ENCODE measurements at places on chromosomes 6 and 20.
A peak's percentile ranks its signal among the peaks of the same experiment; 100 is the strongest.

- DNase-seq, result no peak
Measured at GRCh38 chr6:15533379-15534026, 129.3 kb downstream of the DTNBP1 start.

- DNase-seq, result no peak
Measured at GRCh38 chr6:148934539-148934938, 187.7 kb downstream of the UST start.

DNA sequence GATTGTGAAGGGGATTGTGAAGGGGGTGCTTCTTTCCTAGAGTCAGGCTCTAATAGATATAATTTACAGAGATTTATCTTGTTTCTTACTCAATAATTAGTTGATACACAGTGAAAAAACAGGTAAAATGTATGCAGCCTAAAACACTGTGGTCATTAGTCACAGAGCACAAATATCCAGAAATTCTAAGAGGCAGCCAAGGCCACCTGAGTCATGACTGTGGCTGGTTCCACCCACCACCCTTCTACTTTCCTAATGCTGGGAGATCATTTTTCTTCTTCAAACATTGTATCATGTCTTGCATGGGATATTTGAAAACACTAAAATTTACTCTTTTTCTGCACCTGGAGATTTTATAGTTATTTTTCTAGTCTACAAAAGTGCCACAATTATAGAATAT lies 181.6 kb downstream of the OTOR start:
- no peak for DNase-seq

- DNase-seq, result no peak
Measured at GRCh38 chr20:37584238-37584807, 56.6 kb upstream of the BLCAP start.

GRCh38 chr20:62627901-62628612 lies 14.2 kb upstream of the SLCO4A1 start:
- no peak for DNase-seq

GRCh38 chr6:64288351-64288750 lies 652.7 kb downstream of the PHF3 start:
- no peak for DNase-seq

GRCh38 chr6:35018746-35019145 lies 122.4 kb downstream of the TCP11 start:
- DNase-seq, result no peak

DNA sequence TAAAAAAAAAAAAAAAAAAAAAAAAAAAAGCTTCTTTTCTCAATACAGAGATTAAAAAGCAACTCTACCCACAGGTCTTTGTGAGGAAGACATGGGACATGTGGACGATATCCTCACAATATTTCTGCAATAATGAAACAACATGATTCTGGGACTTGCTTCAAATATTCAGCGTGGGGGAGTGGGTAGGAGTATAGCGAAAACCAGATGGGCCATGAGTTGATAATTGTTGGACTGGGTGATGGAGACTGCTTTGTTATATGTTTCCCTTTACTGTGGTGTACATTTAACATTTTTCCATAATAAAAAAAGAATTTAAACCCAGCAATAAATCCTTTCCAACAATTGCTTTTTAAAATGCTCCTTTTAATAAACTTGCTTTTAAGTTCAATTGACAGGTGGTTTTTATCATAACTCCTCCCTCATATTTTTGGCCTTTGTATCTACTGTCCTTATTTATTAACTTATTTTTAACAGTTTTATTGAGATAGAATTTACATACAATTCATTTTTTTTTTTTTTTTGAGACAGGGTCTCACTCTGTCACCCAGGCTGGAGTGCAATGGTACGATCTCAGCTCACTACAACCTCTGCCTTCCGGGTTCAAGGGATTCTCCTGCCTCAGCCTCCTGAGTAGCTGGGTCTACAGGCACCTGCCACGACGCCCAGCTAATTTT lies 40.4 kb upstream of the ARFGEF2 start:
- DNase-seq, result no peak

- DNase-seq, result no peak
Measured at GRCh38 chr6:4777394-4777935, 1.3 kb downstream of the CDYL start.

- DNase-seq, result peak; percentile 10
Measured at GRCh38 chr6:39228111-39228971, 934 bp downstream of the KCNK5 start.

GRCh38 chr6:170152124-170152926 lies 138.6 kb downstream of the DLL1 start:
- no peak for DNase-seq

- no peak for DNase-seq
Measured at GRCh38 chr20:13232999-13233398, 11.9 kb downstream of the ISM1 start.

- no peak for DNase-seq
Measured at GRCh38 chr20:48723308-48724264, 104.2 kb downstream of the PREX1 start.

DNA sequence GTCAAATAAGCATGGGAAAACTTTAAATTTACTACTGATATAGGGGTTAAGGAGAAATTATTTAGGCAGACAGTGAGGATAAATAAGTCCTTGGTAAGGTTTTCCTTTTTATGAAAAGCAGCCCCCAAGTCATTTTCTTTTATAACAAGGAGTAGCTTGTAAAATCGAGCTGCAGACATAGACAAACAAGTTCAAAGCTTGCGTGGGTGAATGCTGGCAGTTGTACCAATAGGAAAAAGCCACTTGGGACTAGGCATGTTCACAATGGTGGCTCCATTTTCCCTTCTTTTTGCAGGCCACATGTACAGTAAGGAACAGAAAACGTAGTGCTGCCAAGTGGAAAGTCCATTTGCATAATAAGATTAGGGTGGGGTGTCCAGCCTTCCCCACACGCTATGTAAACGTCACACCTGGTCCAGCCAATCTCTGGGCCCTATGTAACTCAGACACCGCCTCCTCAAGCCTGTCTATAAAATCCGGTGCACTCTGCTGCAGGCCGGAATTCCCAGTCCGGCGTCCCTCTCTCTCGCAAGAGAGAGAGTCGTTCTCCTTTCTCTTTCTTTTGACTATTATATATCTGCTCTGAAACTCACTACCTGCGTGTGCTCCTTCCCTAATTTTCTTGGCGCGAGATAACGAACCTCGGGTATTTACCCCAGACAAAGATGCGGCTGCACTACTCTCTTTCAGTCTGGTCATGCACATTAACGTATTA lies 217.1 kb upstream of the MAN1A1 start:
- no peak for DNase-seq

DNA sequence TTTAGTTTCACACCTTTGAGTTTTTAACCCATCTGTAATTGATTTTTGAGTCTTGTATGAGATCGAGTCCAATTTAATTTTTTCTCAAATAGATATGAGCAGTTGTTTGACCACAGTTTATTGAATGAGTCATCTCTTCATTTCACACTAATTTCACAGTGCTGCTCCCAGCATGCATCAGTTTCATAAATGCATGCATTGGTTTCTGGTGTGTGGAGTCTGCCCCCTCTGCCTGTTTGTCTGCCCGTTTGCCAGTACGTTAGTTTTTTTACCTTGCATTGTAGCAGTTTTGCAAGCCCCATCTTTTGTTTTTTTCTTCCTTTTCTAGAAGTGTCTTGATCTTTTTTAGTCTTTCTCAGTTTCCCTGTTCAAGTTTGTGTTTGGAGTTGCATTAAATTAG lies 11.9 kb downstream of the SLX4IP start:
- DNase-seq, result peak; percentile 67

DNA sequence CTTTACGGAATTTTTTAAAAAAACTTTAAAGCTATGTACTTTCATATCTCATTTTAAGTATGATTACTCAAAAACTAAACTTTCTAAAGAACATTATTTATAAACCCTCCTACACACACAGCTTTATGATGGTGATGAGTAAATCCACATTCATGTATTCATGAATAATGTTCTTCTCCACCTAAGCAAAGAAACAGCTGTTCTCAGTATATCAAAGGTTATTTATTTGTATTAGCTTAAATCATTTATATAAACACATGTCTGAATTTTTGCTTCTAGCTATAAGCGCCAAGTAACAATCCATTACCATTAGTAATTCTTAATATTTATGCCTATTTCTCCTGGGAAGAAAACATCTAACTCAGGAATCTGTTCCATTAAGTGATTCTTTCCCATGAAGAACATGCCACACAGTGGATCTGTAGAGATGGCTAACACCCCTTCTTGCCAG lies 63.3 kb downstream of the SMLR1 start:
- no peak for DNase-seq

DNA sequence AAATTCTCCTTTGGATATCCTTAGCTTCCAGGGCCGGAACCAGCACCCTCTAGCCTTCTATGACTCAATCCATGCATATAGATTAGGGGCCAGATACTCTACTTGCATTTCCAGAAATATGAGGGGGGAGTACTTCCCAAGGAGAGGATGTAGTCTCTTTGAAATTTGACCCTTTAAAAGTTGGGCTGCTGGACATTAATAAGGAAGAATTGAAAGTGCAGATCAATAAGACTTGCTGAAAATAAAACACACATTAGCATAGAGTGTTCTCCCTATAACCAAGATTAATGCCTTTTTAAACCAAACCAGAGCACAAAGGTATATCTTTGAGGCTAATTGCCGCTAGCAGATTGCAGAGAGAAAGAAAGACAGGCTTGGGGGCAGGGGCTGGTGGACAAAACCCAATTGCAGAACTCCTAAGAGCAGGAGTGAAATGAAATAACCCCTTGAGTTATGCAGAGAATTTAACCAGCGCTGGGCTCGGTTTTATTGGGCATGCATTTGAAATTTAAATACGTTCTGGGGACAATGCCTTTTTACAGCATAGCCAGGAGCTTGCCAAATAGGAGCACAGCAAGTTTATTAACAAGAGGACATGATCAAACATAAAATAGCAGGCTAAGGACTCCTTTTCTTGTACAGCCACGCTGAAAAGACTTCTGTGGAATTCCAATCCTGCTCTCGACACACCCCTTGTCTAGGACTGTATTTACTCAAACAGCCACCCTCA lies 108.2 kb upstream of the SALL4 start:
- no peak for DNase-seq

- DNase-seq, result no peak
Measured at GRCh38 chr6:23414051-23414445, 712.0 kb upstream of the NRSN1 start.

DNA sequence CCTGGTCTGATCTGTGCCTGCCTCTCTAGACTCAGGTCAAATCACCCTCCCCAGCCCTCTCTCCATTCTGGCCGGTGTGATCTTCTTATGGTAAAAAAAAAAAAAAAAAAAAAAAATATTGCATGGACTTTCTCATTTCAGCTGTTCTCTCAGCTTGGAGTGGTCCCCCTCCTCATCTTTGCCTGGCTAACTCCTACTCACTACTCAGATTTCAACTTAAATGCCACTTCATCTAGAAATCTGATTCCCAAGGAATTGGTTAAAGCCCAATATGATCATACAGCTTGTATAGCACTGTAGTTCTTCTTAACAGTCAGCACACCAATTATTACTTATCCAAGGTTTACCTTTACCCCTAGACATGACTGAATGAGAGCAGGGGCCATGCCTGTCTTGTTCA lies 105.9 kb upstream of the CARMIL1 start:
- DNase-seq, result no peak

- no peak for DNase-seq
Measured at GRCh38 chr6:109428889-109429477, 11.4 kb downstream of the PPIL6 start.

- DNase-seq, result no peak
Measured at GRCh38 chr6:56582236-56582635, 60.5 kb downstream of the DST start.

GRCh38 chr6:144331491-144331969 lies 46.4 kb downstream of the UTRN start:
- no peak for DNase-seq

GRCh38 chr6:22239261-22239921 lies 57.4 kb downstream of the PRL start:
- DNase-seq, result no peak

GRCh38 chr6:139732451-139732850 lies 358.0 kb upstream of the CITED2 start:
- DNase-seq, result no peak

DNA sequence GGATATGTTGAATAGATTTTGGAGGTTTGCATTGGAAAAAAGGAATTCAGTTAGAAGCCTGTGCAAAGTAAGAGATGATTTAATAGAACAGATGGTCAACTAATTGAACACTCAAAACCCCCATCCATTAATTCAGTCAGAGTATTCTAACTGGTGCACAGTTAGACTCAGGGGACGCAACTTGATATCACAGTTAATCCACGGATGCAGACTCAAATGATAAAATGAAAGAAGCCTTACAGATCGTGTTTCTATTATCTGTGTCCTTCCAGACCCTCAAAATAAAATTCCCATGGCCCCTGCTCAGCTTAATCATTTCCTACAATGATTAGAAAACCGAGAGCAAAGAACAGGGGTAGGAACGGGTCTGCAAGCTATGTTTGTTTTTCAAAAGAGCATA lies 45.4 kb upstream of the DTNBP1 start:
- DNase-seq, result no peak

DNA sequence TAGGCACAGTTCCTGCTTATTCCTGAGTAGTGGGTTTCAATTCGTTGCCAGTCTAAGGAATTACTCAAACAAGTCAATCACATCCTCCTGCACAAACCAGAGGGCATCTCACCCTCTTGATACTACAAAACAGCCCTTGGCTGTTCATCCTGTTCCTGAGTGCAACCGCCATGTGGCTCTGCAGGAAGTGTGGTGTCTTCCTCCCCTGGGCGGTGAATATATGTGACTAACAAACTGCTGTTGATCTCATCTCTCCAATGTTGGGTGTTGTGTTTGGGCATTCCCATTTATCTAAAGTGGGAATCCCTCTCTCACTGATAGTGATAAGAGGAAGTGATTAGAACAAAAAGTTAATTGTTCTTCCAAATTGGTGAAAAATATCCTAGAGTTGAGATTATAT lies 163.0 kb downstream of the TBX18 start:
- no peak for DNase-seq

DNA sequence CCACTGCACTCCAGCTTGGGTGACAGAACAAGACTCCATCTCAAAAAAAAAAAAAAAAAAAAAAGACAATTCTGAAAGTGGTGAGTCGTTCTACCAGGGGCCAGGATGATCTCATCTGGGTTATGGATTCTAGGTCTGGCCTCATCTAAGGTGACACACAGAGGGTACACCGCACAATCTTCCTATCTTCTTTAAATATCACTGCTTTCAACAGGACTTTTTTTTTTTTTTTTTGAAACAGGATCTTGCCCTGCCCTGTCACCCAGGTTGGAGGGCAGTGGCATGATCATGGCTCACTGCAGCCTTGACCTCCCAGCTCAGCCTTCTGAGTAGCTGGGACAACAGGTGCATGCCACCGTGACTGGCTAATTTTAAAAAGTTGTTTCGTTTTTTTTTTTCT lies 67.7 kb downstream of the SLC16A10 start:
- DNase-seq, result no peak

DNA sequence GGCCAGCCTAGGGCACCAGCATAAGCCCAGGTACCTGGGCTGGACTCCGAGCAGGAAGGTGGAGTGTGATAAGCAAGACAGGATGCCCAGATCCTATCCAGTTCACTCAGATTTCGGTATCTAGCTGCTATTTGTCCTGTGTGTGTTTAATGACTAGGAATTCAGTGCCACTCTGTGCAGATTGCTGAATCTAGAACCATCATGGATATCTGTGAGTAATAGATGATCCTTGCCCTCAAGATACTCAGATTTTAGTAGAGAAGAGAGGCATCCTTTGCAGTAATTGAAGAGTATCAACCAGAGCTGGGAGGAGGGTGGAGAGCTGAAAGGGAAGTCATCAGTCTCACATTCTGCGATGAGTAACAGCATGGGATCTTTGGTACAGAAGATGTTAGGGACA lies 155.0 kb upstream of the ARID1B start:
- no peak for DNase-seq
